ENCODE measurements at places on chromosomes 6 and 20.
A peak's percentile ranks its signal among the peaks of the same experiment; 100 is the strongest.

- peak; percentile 92 for DNase-seq
Measured at GRCh38 chr20:4937407-4938319, 63.6 kb downstream of the SLC23A2 start.

GRCh38 chr6:137724495-137725211 is 142.4 kb upstream of the TNFAIP3 start:
- DNase-seq = no peak

DNA sequence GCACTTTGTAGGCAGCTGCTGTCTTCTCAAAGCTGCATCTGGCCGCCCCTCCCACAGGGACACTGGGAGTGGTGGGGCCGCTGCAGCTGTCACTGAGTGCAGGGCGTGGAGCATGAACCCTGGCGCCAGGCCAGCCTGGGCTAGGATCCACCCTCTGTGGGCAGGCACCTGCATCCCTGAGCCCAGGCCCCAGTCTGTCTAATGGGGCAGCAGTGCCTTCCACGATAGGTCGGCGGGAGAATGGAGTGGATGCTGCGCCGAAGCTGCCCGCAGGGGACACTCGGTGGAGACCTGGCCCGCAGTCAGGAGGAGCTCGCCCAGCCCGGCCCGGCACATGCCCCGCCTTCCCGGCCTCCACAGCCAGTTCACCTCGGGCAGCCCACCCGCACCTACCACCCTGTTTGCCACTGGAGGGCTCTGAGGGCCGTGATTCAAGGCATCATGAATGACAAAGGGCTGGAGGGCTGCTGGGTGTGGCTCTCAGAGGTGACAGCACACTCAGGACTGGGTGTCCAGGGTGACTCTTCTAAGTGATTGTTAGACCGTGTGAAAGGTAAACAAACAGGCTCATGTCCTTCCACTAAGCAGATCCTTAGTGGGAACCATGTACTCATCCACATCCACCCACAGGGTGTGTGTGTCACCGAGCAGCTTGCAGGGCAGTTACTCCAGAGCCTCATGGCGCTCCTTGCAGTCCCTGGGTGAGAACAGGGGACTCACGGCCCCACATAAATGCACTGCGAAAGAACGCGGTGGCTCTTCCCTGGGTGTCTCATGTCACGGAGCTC is 133.9 kb downstream of the AGPAT4 start:
- no peak for DNase-seq

DNA sequence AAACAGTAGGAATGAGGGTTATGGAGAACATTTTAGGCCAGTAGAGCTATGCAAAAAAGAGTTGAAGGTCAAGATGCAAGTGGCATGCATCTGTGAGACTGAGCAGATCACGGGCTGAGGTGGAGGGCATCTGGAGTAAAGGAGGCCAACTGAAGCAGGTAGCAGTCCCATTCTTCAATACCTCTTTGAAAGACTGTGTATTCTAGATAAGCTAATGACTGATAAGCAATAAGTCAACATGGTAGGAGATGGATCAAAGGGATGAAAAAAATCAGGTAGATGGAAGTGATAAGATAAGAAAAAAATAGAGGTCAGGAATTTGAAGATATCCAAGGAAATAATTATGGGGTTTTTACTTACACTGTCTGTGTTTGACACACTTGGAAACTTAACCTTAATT is 55.6 kb downstream of the ARMC2 start:
- DNase-seq = no peak

DNA sequence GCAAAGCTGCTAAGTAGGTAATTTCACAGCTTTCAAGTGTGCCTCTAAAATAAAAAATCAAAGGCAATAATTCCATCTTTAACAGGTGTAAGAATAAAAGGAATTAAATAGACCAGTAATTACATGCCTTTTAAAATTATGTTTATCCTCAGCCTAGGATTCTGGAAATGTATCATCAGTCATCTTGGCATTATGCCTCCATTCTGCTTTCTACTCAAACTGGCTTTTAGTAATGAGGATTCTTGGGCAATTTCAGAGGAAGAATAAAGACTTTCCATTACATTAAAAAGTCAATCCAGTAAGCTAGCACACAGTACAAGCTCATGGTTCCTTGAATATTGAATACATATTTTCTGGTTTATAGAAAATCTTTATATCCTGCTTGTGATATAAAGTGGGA is 44.7 kb downstream of the GSTA2 start:
- peak; percentile 60 for DNase-seq

DNA sequence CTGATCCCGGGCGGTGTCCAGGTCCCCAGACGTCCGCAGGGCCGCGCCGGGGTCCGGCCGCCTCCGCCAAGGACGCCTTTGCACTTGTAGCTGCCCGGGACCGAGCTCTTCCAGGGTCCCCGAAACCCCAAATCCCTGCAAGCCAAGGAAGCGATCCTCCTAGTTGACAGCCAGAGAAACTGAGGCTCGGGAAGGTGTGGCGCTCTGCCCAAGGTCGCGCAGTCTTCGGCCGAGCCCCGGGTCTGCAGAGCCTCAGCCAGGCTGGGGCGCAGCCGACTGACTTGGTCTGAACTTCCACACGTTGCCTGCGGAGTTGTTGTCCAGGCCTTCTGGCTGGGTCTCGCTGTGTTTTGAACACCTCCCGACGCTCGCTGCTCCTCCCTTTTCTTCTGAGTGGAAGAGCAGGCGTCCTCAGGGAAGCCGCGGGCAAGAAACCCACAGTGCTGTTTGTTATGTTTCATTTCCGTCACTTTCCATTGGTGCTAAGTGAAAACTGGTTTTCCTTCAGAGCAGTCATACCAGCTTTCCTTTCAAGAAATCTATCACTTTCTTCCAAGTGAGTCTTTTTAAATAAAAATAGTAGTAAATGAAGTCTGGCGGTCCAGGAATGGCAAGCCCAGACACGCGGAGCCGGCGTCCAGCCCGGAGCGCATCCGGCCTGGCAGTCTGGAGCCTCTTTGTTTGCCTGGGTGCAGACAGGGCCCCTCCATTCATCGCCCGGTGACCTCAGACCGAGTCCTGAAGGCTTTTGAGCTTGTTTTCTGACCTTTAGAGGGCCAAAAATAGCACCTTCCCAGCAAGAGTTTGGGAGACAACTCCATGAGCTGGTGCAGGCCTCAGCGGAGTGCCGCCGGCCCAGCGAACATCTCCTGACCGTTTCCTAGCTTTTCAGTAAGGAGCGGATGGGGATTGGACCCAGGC is 698 bp downstream of the FAM210B start:
- peak; percentile 24 for DNase-seq

GRCh38 chr20:37615340-37616109 is 78.3 kb upstream of the CTNNBL1 start:
- peak; percentile 12 for DNase-seq

- peak; percentile 1 for DNase-seq
Measured at GRCh38 chr6:55528624-55529023, 50.4 kb downstream of the HMGCLL1 start.

DNA sequence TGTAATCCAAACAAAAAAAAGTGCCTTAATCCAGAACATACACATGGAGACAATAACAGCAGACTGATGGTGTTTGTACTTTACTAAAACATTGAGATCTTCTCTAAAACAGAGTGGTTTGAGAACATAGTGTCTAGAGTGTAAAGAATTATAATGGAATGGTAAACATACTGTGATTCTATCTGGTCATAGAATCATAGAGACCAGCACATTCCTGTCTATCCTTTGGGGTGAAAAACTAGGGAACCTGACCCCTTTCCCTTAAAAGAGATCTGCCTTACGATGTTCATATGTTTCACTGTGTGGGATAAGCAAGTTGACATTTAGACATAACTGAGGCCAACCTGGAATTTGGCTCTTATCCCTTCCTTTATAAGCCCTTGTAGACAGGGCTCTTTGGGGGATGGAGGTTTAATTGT is 55.7 kb downstream of the TRMT11 start:
- DNase-seq = no peak

DNA sequence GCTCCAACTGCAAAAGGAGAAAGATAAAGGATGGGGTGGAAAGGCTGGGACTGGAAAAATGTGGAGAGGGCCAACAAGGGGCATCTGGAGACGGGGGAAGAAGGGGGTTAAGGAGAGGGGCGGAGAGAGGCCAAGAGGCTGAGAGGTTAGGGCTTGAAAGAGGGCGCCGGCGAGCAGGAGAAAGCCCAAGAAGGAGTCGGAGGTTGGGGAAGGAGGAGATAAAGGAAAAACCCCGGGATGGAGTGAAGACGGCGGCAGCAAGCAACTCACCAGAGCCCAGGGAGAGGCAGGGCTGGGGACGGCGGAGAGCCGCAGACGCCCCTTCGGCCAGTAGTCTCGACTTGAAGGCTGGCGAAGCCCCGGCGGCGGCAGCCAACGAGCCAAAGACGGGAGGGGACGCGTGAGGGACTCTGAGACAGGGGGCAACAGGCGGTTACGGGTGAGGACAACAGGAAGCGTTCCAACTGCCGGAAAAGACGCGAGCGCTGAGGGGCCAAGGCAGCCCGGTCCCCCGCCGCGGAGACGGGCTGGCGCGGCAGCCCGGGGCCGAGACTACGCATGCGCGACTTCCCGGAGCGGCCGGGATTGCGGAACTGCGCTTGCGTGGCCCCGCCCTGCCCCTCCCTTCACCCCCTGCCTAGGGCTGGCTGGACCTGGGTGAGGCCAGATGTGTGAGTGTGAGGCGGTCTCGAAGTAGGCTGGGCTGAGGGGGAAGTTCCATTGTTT is at the start of gene STK38:
STK38 (minus strand) TSS at position 560 of the 726 bp plus-strand sequence. CDS start 7,277 bp downstream, outside the sequence.
- peak; percentile 90 for DNase-seq

GRCh38 chr6:108721286-108721685 is 126.9 kb upstream of the ARMC2 start:
- DNase-seq = no peak

GRCh38 chr6:44071670-44072451 is 55.4 kb downstream of the MRPL14 start:
- DNase-seq = no peak

- no peak for DNase-seq
Measured at GRCh38 chr6:130985115-130985514, 77.9 kb downstream of the EPB41L2 start.

DNA sequence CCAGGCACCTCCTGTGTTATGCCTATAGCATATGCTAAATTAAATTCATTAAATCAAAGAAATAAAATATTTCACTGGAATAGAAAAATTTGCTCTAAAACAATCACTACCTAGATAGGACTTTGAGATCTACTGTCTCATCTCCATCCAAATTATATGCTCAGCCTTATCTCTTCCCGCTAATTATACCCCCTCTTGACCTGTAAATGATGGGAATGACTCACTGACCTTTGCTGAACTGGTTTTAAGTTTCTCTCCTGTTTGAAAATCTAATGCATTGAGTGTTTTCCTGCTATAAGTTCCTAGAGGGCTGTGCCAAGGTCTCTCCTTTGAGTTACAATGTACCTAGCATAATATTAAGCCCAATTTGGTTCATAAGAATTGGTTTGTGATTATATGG is 110.1 kb downstream of the BMP2 start:
- DNase-seq = no peak

GRCh38 chr6:157181649-157182048 is 141.7 kb downstream of the TMEM242 start:
- DNase-seq = no peak

DNA sequence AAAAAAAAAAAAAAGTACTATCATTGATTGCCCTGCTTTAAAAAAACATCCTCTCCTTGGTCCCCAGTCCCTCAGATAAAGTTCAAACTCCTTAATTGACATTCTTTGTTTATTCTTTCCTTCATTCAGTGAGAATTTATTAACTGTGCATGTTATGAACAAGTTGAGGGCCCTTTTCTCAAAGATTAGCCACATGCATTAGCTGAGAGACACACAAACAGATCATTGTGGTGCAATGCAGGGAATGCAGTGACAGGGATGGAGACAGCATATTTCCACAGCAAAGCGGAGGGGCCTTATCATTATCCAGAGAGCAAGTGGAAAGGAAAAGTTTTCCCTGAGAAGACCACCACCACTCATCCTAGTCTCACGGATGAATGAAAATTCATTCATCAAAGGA is 21.9 kb upstream of the IPCEF1 start:
- no peak for DNase-seq

- DNase-seq = peak; percentile 66
Measured at GRCh38 chr6:125507987-125508655, 206.4 kb upstream of the HDDC2 start.
